Right ventricle myocardium superior (tissue), 1 donor: ENCODE measurements at places on chromosomes 7 and 10.
A peak's percentile ranks its signal among the peaks of the same experiment; 100 is the strongest.

DNA sequence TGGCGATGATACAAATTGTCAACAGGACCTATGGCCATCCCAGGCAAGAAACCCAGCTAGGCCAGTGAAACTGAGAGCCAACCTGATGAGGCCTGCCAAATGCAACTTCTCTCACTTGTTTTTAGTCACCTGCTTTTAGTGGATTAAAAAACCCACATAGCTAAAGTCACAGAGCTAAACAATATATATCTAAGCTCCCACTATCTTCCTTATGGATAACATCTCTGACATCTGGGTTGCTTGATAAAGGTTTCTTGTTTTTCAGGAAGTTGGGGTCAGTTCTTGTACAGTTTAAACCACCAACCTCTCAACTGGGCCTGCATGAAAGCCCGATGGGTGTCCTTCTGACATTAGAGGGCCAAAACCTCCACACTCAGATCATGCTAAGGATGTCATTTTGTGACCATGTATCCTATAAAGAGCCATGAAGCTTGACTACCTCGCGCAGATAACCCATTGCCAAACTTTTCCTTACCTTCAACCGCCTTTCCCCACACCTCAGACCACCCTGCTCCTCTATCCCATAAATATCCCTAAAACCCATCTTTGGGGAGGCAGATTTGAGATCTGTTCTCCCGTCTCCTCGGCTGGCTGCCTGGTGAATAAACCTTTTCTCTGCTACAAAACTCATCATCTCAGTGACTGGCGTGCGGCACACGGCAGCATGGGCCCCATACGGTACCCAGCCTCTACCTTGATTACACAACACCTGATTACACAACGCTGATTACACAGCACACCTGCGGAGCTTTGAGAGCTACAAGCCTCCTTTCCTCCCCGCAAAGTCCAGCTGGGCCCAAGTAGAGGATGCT is 797 bp upstream of the STMP1 start:
- no peak for DNase-seq

DNA sequence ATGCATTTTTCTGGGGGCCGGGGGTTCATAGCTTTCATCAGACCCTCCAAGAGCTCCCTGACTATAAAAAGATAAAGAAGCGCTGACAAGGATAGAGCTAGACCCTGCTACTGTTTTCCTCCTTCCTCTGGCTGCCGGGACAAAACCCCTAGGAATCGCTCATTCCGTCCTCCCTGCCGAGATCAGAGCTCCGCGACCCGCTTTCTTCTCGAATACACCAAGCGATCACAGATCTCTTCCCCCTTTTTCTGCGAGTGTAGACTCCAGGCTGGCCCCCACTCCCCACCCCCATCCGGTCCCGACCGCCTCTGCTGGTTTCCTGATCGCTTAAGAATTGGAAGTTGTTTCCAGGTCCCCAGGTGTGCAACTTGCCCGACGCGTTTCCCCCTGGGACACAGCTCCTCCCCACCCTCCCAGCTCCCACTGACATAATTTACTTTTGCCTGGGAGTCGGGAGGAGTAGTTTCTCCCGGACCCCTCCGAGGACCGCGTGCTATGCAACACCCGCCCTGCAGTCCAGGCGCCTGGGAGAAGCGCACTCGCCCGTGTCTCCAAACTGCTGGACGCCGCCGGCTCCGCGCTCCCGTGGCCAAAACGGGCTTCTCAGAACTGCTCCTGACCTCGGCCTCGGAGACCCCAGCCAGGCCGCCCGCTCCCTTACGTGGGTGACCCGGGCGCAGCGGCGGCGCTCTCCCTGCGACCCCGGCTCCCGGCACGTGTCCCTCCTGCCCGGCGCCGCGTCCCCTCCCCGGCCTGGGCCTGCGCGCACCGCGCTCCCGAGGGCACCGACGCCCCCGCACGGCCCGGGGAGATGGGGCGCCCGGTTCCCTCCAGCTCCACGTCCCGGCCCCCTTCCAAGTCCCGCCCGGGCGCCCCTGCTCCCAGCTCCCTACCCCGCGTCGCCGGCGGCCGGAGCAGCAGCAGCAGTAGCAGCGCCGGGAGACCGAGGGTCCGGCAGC is 552 bp downstream of the IL15RA start:
- DNase-seq = peak; percentile 72

GRCh38 chr7:120221666-120222065 is 51.3 kb upstream of the KCND2 start:
- no peak for DNase-seq

DNA sequence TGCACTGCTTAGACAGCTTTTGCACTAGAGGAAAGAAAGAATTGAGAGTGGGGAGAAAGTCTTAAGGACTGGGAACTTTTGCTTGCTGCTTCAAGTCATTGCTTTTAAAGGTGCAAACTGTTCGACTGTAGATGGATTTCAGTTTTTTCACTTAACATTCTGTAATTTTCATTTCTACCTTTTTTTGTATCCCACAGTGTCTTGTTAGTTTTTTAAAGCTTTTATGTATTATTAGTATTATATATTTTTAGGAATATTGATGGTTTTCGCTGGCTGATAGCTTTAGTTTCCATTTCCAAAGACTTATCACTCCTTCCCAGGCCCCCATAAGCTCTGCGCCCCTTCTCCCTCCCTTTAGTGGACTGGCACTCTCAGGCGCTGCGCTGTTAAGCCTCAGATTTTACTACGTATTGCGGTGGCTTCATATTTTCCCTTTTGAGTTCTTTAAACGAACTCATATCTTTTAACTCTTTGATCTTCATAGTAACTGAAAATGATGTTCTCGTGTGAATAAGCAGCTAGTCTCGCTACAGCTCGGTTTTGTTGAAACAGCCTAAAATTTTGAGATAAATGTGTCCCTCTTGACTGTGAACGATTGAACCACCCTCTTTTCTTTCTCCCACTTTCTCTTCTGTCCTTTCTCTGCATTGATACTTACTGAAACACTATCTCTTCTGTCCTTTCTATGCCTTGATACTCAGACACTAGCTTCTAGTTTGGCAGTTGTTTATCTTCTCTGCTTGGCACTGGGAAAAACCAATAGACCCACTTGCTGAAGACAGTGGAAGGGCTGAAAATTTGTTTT is 2.5 kb upstream of the ETV1 start:
- DNase-seq = no peak

DNA sequence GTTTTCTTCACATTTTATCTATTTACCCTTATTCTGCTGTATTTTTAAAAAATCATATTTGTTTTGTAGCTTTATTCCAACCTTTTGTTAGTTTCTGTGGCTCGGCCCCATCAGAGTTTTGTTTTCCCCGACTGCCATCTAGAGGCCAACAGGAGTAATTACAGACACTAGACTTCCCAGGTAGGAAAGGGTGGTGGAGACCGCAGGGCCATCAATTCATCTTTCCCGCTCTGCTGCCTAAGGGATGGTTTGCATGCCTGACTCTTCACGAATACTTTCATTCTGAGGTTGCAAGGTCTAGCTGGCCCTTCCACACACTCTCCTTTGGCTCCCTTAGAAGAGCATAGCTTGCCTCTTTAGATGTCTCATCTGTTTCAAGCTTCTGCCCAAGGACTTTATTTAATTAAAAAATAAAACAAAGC is 38.3 kb downstream of the LYZL2 start:
- no peak for DNase-seq

DNA sequence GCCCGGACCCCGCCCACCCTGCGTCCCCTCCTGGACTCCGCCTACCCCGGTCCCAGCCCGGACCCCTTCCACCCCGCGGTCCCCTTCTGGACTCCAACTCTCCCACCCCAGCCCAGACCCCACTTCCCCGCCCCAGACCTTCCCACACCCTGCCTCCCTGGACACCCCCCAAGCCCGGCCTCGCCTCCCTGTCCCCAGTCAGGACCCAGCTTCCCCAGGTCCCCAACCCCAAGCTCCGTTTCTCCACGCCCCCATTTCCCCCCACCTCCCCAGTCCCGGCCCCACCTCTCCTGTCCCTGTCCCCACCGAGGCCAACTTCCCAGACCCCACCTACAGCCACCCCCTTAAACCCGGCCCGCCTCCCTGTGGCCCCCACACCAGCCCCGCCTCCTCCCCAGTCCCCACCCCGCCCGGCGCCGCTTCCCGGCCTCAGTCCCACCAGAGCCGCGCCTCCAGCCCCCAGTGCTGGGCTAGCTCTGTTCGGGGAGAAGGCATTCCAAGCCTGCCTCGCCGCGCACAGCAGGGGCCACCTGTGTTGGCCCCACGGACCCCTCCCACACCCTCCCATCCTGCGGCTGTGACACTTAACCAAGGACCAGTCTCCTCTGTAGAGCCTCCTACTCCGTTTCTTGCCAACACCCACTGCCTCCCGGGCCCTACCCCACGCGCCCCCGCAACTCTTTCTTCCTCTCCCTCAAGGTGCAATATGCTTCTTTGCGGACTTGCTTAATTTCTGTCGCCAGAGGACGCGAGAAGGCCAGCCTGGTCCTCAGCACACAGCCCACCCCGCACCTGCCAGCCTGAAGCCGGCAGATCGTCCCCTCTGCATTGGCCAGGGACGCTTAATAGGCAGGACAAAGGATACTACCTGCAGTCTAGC is 736 bp upstream of the ITIH5 start:
- DNase-seq = no peak

- DNase-seq = no peak
Measured at GRCh38 chr7:70389531-70390151, 742.3 kb upstream of the GALNT17 start.

DNA sequence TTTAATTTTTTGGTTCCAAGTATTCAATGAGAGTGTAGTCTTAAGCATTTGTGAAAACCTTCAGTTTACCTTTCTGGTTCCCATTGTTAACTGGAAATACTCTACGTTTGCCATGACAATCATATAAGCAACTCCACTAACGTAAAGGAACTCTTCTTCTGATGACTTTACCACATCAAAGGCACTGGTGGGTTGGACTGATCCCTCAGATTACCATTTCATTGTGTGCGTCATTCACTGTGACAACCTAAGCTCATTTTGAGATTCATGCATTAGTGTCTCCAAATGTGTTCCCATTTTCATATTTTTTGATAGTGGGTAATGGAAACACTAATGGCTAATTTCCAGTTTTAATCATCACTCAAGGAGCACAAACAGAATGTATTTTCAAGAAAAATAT is 119.9 kb upstream of the COL1A2 start:
- DNase-seq = no peak

GRCh38 chr10:91681361-91682276 is 48.7 kb upstream of the PPP1R3C start:
- DNase-seq = peak; percentile 48

- no peak for DNase-seq
Measured at GRCh38 chr10:90149563-90149962, 448.2 kb downstream of the KIF20B start.

GRCh38 chr7:35518767-35519166 is 176.2 kb downstream of the HERPUD2 start:
- DNase-seq = no peak

- DNase-seq = no peak
Measured at GRCh38 chr10:71534568-71535194, 138.0 kb downstream of the CDH23 start.

DNA sequence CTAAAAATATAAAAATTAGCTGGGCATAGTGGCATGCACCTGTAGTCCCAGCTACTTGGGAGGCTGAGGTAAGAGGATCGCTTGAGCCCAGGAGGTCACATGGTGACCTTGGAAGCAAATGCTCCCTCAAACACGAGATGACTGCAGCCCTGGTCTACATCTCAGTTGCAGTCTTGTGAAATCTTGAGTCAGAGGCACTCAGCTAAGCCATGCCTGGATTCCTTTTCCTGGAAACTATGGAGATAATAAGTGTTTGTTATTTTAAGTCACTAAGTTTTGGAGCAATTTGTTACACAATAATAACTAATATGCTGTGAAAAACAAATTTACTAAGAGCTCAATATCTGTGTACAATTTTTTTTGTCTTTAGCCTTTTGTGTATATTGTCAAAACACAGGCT is 284.3 kb upstream of the KAT6B start:
- DNase-seq = no peak

DNA sequence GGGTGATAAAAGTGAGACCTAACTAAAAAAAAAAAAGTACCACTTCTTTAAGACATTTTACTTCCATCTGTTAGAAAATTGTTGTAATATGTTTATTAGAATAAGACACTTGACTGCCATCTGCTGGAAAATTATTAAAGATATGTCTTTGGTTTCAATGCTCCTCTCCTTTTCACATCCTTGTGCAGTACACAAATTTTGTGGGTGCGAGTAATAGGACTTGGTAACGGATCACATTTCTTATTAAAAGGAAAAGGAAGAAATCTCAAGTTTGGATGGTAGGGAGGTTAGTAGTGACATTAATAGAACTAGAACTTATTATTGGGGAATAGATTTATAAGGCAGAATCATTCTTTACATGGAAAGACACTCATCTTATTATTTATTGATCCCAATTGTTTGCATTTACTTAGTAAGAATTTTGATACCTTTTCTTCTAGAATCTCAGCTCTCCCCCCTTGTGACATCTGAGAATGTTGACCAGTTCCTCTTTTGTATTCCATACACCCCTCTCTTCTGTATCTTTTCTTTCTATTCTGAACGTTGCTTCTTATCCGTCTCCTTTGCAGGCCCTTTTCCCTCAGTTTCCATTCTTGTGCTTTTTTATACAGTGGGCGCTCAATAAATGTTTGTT is 43.0 kb upstream of the RPA3 start:
- no peak for DNase-seq

DNA sequence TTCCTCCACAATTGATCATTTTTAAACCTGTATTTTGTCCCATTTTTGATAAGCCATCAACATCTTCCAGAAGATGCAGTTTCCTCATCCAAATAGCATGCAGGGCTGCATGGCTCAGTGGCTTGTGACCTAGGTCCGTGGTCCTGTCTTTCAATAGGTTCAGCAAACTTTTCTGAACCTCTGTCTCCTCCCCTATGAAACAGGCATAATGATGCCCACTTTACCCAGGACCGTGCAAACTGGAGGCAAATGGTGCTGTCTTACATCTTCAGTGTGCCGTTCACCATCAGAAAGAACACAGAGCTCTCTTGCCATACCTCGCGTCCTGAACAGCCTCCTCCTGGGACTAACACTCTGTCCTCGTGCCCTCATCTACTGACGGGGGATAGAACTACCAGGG is 22.3 kb upstream of the FIGNL1 start:
- DNase-seq = no peak
